Breast epithelium (tissue), 4 donors: ENCODE measurements at places on chromosomes 12 and 14. TPM values are rescaled to one million over a fixed set of nuclear protein-coding genes. Genes with fewer than 3 reads are reported as not detected.

GRCh38 chr12:24233519-24234246 is 284.2 kb upstream of the SOX5 start:
- DNase-seq: no peak

- DNase-seq: no peak
These were observed 146.7 kb upstream of the USP15 start for GRCh38 chr12:62113366-62114011.

DNA sequence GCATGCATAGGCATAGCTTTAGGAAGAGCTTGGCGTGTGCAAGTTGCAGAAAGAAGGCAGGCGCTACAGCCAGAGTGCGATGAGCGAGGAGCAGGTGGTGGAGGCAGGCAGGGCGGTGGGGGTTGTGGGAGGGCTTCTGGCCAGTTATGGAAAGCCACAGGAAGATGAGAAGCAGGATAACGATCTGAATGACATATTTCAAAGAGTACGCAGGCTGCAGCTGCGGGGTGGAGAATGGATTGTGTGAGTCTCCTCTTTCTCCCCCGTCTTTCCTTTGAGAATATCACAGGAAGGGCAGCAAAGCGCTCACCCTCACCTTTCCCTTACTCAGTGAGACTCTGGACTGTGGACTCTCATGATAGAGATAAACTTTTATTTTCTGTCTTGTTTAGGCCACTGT is 48.7 kb upstream of the PLXNC1 start:
- no peak for DNase-seq

GRCh38 chr12:93667672-93668071 is 9.5 kb upstream of the CRADD start:
- DNase-seq: no peak

- DNase-seq: no peak
These were observed 18.4 kb downstream of the CMKLR1 start for GRCh38 chr12:108320507-108321293.

- no peak for DNase-seq
These were observed 9.4 kb downstream of the KLRB1 start for GRCh38 chr12:9598363-9598762.

DNA sequence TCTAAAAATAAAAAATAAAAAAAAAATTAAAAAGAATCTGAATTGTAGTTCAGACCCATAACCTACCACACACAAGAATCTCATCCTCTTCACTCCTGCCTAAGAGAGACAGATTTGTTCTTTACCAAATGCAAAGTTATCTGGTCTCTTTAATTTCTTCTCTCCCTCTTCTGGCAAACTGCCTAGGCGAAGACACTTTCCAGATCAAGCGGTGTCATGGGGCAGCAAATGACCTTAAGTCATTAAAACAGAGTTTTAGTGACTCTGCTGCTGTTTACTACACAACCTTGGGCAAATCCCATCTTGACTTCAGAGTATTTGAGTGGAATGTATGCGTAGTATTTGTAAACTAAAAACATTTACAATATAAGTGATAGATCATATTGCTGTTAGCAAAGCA is 60.9 kb upstream of the NID2 start:
- no peak for DNase-seq

- no peak for DNase-seq
These were observed 27.4 kb downstream of the DTX1 start for GRCh38 chr12:113083863-113084435.

DNA sequence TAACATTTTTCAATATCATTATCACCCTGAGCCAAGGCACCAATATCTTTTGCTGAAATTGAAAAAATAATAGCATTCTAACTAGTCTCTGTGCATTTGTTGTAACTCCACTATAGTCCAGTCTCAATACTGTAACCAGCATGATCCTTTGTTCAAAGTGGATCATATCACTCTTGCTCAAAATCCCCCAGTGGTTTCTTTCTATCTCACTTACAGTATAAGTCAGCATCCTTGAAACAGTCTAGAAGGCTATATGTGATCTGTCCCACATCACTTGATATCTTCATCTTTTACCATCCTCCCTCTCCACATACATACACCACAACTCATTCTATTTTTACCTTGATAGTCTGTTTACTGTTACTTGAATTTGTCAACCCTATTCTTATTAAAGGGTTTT is 435.7 kb downstream of the CCER1 start:
- no peak for DNase-seq

DNA sequence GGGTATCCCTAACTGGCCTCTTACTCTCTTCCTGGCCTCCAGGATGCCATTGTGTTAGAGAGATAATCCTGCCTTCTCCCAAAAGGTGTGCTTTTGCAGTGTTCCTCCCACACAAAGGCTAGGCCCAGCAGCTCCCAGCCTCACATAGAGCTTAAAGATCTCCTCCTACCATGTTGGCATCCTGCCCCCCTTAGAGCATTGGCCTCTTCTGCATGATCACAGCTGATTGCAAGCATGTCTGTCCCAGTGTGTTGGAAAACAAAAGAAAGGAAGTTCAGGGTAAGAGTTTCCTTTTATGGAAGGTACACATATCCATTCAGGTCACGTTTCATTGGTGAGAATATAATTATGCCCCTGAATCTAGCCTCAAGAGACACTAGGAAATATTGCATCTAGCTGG is 405.4 kb downstream of the TMTC2 start:
- DNase-seq: no peak

DNA sequence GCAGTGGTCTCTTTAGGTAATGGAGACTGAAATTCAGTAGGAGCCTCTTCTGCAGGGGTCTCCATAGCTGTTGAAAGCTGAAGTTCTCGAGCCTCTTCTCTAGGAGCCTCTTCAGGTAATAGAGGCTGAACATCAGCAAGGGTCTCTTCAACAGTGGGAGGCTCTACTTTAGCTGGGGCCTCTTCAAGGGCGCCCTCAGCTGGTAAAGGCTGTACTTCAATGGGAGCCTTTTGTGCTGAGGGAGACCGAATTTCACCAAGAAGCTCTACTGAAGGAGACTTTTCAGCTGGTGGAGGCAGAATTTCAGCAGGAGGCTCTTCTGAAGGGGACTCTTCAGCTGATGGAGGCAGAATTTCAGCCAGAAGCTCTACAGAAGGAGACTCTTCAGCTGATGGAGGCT is 1.5 kb downstream of the FSCB start:
- no peak for DNase-seq

- no peak for DNase-seq
These were observed 123.0 kb downstream of the FOXN3 start for GRCh38 chr14:89294060-89294459.

DNA sequence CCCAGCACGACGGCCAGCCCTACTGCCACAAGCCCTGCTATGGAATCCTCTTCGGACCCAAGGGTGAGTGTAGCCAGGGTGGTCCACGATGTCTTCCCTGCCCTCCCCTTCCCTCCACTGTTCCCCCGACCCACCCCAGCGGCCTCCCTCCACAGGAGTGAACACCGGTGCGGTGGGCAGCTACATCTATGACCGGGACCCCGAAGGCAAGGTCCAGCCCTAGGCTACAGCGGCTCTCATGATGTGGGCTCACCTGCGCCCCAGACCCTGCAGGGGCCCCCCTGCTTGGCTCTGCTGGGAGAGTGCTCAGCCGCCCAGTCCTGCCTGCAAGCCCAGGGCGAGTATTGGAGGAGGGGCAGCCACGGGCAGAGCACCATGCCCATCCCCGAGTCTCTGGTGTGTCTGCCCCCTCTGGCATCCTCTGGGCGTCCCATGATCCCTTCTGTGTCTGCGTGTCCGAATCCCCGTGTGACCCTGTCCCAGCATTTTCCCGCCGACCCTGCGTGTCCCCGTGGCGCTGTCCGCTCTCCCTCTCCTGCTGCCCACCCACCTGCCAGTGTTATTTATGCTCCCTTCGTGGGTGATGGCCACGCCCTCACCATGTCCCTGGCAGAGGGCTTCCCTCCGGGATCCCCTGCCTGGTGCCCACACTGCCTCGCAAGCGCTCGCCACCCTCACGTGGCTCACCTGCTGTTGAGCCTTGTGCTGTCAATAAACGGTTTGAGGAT is 5.0 kb downstream of the CRIP2 start:
- DNase-seq: no peak

GRCh38 chr14:95216008-95216407 is 58.7 kb upstream of the DICER1 start:
- DNase-seq: no peak

CFAP251 gene
- total RNA-seq: 4.8 TPM

STXBP6 gene
- total RNA-seq: 2.6 TPM

GRIN2B gene
- total RNA-seq: 3.3 TPM

RFX4 gene
- total RNA-seq: not detected

SOX5 gene
- total RNA-seq: 10.5 TPM

DUSP16 gene
- 63.3 TPM for total RNA-seq

PIK3C2G gene
- 0.16 TPM for total RNA-seq

TCL1B gene
- total RNA-seq: not detected
